ENCODE measurements at places on chromosomes 7 and 10. TPM values are rescaled to one million over a fixed set of nuclear protein-coding genes. Genes with fewer than 3 reads are reported as not detected.

LIPJ gene
- total RNA-seq, result not detected

PEX1 gene
- 6.5 TPM for total RNA-seq

CC2D2B gene
- total RNA-seq, result 3.9 TPM

ARHGEF5 gene
- 3.5 TPM for total RNA-seq

C10orf105 gene
- total RNA-seq, result not detected

ZNF503 gene
- 28.8 TPM for total RNA-seq

BCL7B gene
- total RNA-seq, result 130 TPM

MKX gene
- total RNA-seq, result 15.8 TPM

C1QL3 gene
- total RNA-seq, result not detected

SFXN4 gene
- 13.7 TPM for total RNA-seq

CHRM2 gene
- total RNA-seq, result not detected

SCIN gene
- total RNA-seq, result not detected

FAM25A gene
- not detected for total RNA-seq

HOXA2 gene
- total RNA-seq, result 36.5 TPM

C7orf33 gene
- not detected for total RNA-seq

TRIM74 gene
- not detected for total RNA-seq

ANKRD26 gene
- 2.4 TPM for total RNA-seq

CDC14C gene
- total RNA-seq, result not detected

COL17A1 gene
- total RNA-seq, result 0.64 TPM

LIPN gene
- total RNA-seq, result not detected

KAZALD1 gene
- total RNA-seq, result 5.7 TPM

Measured in ascending aorta (tissue), 2 donors.